Activated CD4-positive, alpha-beta T cell treated with anti-CD3 and anti-CD28 coated beads, Interleukin-2, amount 50 U/mL, for 48 hours (primary cell): ENCODE measurements at places on chromosomes 2 and 18.

GRCh38 chr2:239819974-239820555 lies 205.1 kb downstream of the NDUFA10 start:
- DNase-seq: peak; percentile 11

GRCh38 chr2:220556658-220557057 lies 929.2 kb downstream of the SLC4A3 start:
- DNase-seq: no peak

- DNase-seq: no peak
These were observed 4.7 kb upstream of the SP3 start for GRCh38 chr2:173969886-173970285.

DNA sequence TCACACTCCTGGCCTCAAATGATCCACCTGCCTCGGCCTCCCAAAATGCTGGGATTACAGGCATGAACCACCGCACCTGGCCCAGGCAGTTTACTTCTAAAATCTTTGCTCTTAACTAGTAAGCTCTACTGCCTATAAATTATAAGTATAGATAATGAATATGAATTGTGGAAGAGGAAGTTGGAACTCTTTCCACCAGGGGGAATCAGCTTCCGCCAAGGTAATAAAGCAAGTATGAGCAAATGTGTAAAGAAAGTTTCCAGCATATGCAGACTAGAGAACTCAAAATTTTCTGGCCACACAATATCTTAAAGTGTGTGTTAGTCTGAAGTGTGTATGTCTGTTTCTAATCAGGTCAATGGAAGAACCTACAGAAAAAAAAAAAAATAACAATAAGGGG lies 68.1 kb downstream of the RMDN2 start:
- DNase-seq: no peak

GRCh38 chr2:62074233-62074632 lies 121.7 kb upstream of the B3GNT2 start:
- no peak for DNase-seq
